ENCODE measurements at places on chromosomes 7 and 10.

GRCh38 chr10:121457729-121458128 is 140.5 kb downstream of the FGFR2 start:
- no peak for DNase-seq

DNA sequence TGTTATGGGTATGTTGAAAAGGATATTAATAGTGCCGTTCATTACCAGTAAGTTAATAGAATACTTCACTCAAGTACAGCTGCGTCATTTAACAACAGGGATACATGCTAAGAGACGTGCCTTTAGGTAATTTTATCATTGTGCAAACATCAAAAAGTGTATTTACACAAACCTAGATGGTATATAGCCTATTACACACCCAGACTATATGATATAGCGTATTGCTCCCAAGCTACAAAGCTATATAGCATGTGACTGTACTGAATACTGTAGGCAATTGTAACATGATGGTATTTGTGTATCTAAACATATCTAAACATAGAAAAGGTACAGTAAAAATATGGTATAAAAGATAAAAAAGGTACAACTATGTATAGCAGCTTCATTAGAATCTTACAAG is 11.1 kb upstream of the PRKG1 start:
- no peak for DNase-seq

DNA sequence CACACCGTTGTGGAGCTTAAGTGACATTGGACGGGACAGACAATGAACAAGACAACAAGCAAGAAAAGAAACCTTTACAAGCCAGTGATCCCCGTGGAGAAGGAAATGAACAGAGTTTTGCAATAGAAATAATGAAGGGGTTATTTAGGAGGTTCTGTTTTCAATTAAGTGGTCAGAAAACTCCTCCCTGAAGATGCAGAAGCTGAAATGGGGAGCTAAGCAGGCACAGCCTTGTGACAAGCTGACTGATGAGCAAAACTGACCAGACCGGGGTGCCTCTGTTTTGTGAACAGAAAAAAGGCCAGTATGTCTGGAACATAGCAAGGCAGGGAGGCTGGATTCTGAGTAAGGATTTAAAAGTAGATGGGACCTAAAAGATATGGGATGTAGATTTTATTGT is 299.8 kb upstream of the POM121L12 start:
- no peak for DNase-seq

- peak; percentile 43 for DNase-seq
These were observed at the start of gene CNNM1 for GRCh38 chr10:99329304-99329553. Gene CNNM1, plus strand, starts transcription at chr10:99329356. Its CDS starts 32 bp downstream, at chr10:99329388.

- DNase-seq: no peak
These were observed 129.2 kb downstream of the SRI start for GRCh38 chr7:88090671-88091070.

- DNase-seq: no peak
These were observed 341.3 kb downstream of the DNAJB9 start for GRCh38 chr7:108911016-108911415.

- DNase-seq: no peak
These were observed 3.8 kb upstream of the HOXA4 start for GRCh38 chr7:27134392-27134791.

DNA sequence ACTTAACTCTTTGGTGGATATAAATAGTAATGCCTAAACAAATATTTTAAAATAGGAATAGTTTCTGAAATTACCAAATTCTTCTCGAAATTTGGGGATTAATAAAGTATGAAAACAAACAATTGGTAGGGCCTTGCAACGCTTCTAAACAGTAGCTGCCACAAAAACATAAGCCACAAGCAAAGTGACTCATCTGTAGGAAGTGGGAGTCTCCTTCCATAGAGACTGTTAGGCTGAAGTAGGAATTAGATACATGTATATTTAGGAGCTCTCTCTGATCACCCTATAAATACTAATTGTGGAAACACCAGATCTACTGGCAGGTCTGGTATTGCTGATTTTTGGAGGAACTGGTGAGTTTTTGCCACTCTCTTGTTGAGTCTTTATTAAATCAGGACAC is 5.7 kb upstream of the LMOD2 start:
- no peak for DNase-seq

DNA sequence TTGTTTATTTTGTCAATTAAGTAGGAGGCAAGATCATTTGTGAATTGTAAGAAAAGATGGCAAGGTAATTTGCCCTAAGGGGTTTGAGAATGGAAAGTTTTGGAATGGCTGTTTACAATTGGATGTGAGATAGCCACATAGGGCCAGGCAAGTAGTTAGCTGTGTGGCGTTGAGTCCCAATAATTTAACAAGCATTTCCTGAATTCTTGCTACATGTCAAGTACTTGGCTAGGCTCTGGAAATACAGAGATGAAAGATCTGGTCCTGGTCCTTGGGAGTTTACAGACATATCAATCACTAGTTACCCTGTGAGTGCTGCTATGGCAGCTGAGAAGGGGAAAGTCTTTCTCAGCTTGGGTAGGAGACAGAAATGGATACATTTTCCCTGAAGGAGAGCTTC is 401.6 kb downstream of the SUGCT start:
- DNase-seq: no peak

DNA sequence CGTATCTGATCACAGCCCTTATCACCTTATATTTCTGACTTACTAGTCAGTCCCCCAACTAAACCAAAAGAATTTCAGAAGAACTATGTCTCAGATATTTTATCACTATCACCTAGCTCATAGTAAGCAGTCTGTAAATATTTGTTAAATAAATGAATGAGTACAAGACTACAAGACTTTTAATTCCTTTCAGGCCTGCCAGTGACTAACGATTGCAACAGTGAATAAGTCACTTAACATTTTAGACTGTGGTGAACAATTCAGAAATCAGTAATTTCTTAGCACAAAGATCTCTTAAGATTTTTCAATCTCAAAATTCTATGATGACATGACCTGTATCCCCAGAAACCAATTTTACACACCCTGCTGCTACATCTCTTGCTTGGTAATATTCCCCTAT is 162.2 kb downstream of the IMMP2L start:
- no peak for DNase-seq

DNA sequence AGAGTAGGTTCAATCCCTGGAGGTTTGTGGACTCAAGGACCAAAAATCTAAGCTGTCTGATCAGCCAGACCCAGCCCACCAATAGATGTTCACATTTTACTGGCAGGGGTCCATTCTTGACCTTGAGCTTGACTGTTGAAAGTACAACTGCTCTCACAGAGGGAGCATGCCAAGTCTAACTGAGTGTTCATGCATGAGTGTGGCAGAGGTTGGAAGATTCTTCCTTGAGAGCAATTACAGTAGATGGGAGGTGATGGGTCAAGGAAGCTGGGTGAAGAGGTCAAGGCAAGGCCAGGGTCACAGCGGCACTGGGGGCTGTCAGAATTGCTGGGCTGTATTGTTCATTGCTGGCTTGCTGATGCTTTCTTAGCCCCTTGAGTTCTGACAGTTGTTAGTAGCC is 202.8 kb upstream of the SVIL start:
- no peak for DNase-seq

- DNase-seq: no peak
These were observed 9.8 kb upstream of the AEBP1 start for GRCh38 chr7:44094365-44094764.

- DNase-seq: no peak
These were observed 7.2 kb upstream of the CACNA2D1 start for GRCh38 chr7:82450759-82451158.

- DNase-seq: no peak
These were observed 4.0 kb downstream of the NUDT5 start for GRCh38 chr10:12191715-12192114.

GRCh38 chr10:80410122-80410521 is 1.8 kb downstream of the PRXL2A start:
- no peak for DNase-seq

DNA sequence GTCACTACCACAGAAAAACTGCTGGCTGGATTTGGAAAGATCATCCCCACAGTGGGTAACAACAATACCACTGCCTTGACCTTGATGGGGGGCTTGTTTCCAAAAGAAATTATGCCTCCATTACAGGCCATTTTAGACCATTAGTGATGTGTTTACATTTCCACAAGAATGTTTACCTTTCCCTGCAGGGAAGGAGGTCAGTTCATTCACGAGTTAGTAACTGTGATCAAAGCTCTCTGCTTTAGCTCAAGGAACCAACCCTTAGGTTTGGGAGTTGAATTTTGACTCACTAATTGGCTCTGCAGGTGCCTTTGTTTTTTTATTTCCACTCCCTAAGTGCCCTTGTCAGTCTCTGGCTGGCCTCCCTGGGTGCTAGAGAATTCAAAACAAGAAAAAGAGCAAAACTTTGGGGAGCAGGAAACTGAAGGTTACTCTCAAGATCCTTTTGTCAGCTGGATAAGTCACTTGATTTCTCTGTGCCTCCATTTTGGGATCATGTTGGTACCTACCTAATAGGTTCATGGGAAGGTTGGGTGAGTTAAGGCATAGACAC is 41.1 kb upstream of the NUPR2 start:
- DNase-seq: no peak

GRCh38 chr7:114212721-114213429 is 201.7 kb upstream of the FOXP2 start:
- DNase-seq: no peak

GRCh38 chr7:99833289-99833877 is 5.6 kb downstream of the CYP3A43 start:
- no peak for DNase-seq

DNA sequence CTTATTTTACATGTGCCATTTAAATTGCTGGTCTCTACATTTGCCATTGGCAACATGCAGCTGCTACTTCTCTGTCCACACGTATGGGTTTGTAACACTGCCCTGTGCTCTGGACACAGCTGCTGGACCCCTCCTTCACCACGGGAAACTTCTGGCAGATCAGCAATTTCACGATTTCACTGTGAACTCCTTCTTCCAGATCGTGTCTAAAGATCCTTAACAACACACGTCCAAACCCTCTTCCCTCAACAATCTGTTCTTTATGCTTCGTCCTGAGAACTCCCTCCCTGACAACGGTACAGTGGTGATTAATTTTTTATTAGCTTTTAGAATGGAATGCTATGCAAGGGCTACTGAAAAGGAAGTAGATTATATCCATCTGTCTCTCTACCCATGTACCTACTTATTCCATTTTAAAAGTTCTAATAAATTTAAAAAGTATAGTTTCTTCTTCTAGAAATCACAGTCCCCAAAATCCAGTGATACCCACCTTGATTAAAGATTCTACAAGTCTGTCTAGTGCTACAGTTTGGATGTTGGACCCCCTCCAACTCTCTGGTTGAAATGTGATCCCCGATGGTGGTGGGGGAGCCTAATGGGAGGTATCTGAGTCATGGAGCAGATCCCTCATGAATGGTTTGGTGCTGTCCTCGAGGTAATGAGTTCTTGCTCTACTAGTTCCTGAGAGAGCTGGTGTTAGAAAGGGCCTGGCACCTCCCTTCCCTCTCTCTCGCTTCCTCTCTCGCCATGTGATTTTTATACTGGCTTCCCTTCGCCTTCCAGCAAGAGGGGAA is 81.0 kb downstream of the KIAA1549 start:
- DNase-seq: no peak

- DNase-seq: no peak
These were observed 714 bp upstream of the KCND2 start for GRCh38 chr7:120272261-120272660.

GRCh38 chr7:129366-130221 is 62.8 kb upstream of the FAM20C start:
- no peak for DNase-seq

GRCh38 chr7:147605323-147605722 is 985.2 kb upstream of the C7orf33 start:
- no peak for DNase-seq

- no peak for DNase-seq
These were observed 75.1 kb upstream of the PRKG1 start for GRCh38 chr10:50999163-50999562.

DNA sequence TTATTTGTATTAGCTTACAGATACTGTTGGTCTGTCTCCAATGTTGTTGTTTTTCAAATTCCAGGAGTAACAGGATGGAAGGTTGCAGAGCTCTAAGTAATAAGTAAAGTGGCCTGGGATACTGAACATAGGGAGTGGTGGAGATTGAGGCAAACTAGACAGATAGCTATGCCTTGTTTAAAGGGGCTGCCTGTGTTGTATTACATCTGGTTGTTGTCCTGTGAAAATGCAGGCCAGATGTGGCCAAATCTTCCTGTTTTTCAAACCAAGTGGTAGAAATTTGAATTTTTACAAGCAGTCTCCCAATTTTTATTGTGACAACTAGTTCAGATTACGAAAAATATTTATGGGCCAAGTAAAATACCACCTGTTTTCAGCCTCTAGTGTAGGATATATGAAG is 33.5 kb downstream of the BICC1 start:
- DNase-seq: no peak

DNA sequence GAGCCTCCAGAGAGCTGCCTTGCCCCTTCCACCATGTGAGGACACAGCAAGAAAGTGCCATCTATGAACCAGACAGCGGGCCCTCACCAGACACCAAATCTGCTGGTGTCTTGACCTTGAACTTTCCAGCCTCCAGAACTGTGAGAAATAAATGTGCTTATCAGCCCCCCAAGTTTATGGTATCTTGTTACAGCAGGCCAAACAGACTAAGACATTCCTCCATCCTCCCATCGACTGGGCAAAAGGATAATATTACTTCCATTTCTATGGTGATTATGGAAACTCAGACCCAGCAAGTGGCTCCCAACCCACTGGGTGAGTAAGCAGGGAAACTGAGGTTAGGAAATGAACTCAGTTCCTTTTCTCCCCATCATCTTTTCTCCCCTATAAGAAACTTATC is 288.4 kb downstream of the KCNMA1 start:
- no peak for DNase-seq

GRCh38 chr7:518630-519483 is 789 bp downstream of the PDGFA start:
- peak; percentile 73 for DNase-seq

DNA sequence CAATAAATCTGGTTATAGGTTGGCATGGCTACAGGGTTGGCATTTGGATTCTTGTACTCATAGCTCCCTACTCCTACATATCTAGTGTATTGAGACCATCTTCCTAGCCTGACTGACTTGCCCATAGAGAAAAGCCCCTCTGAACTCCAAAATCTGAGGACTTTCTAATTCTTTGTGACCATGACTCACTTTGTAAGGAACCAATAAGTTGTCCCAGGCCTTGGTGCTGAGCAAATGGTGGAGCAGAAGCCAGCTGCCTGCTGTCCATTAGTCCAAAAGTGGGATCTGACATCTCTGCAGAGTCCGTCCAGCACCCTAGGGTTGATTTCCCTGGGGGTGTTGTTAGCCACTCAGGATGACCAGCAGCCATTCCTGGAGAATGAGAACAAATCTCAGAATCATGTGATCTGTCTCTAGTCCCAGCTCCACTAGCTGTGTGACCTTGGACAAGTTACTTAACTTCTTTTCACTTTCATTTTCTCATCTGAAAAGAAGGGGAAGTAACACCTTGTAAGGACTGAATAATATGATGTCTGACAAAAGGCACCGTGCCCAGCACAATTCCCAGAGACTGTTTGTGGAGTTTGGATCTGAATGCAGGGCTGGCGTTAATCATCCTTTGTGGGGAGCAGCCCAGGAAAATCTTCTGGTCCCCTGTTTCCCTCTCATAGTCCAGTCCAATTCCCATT is 44.1 kb downstream of the MTURN start:
- DNase-seq: no peak

GRCh38 chr10:80908611-80909010 is 370.9 kb downstream of the SH2D4B start:
- DNase-seq: no peak

GRCh38 chr10:112340601-112341000 is 33.3 kb upstream of the ACSL5 start:
- DNase-seq: no peak

GRCh38 chr10:94493463-94493862 is 52.1 kb upstream of the HELLS start:
- no peak for DNase-seq

GRCh38 chr7:116176226-116176625 is 34.1 kb upstream of the TES start:
- no peak for DNase-seq

Data from stimulated activated naive CD8-positive, alpha-beta T cell treated with anti-CD3 and anti-CD28 coated beads, Interleukin-15, Interleukin-2, amounts not matched to agents 100 U/mL and 50 U/mL, for 24 hours (primary cell).